ENCODE measurements at places on chromosomes 2 and 18. TPM values are rescaled to one million over a fixed set of nuclear protein-coding genes. Genes with fewer than 3 reads are reported as not detected.

ABHD1 gene
- 0.19 TPM for total RNA-seq

GRCh38 chr2:28484835-28485234 lies 11.0 kb upstream of the PLB1 start:
- no peak for DNase-seq

RNF103 gene
- total RNA-seq = 69.7 TPM

DNA sequence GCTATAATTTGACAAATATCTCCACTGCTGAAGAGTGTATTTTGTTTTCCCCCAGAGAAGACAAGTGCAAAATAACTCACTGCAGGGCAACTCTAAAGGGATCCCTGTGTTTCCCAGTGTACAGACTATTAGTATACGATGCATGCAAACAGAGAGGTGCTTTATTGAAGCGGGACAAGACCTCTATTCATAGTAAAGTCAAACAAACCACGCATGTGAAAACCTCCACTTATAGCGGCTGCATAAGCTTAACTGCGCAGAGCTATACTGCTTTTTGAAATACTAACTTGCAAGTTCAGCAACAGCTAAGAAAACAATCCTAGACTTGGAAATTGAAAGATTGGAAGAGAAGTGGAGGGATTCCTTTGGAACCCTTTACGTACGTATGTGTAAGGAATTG lies 15.6 kb downstream of the RNF144A start:
- no peak for DNase-seq

DNA sequence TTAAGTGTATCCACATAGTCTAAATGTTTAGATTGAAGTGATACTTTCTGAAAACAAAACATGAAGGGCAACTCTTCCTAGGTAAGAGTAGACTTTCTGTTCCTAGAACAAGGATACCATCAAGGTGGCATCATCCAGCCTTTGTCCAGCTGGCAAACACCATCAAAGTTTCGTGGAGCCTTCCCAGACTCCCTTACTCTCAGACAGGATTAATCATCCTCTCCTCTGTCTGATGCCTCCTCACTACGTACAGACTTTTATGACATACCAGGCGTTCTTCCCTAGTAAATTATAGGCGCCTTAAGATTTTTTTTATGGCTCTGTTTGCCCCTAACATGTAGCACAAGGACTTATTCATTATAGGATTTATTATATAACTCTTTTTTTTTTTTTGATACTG lies 29.4 kb upstream of the ASNSD1 start:
- DNase-seq = no peak

- DNase-seq = no peak
Observed at GRCh38 chr2:225173909-225174308, 131.6 kb upstream of the DOCK10 start.
